Smooth muscle cell of trachea (primary cell): ENCODE measurements at places on chromosomes 3 and 15. TPM values are rescaled to one million over a fixed set of nuclear protein-coding genes. Genes with fewer than 3 reads are reported as not detected.

DAZL gene
- not detected in 2 replicates for total RNA-seq

CRYGS gene
- total RNA-seq, result 0.83 and 2.0 TPM in 2 replicates

CCDC13 gene
- total RNA-seq, result 0.29 and 1.2 TPM in 2 replicates

SAMMSON gene
- total RNA-seq, result not detected in 2 replicates

RASSF1 gene
- total RNA-seq, result 43.8 and 49.6 TPM in 2 replicates

CELF6 gene
- 0.15 and 0.17 TPM in 2 replicates for total RNA-seq

DPPA4 gene
- total RNA-seq, result not detected in 2 replicates

APOD gene
- total RNA-seq, result 1.6 and 2.8 TPM in 2 replicates

WDR93 gene
- total RNA-seq, result not detected in 2 replicates

ZBTB20 gene
- total RNA-seq, result 14.9 and 28.8 TPM in 2 replicates

XCR1 gene
- under 0.01 TPM in 1 of 2 replicates, not detected in the other for total RNA-seq

CIB2 gene
- 1.3 and 2.3 TPM in 2 replicates for total RNA-seq
